ENCODE measurements at places on chromosomes 16 and 17. TPM values are rescaled to one million over a fixed set of nuclear protein-coding genes. Genes with fewer than 3 reads are reported as not detected.

DNA sequence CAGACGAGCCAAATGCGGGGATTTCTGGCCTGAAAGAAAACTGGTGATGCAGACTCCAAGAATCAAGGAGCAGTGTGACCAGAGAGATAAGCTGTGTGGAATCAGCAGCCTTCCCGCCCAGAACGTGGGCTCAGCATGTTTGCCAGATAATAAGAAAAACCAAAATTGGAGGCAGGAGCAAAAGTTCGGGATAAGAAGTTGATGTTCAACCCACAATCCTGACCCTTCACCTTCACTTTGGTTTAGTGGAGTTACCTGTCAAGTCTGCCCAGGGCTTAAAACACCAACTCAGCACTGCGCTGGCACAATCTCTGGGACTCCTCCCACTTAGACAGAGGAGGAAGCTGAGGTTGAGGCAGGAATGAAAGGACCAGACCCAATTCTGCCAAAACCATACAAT is 3.1 kb downstream of the SLC43A2 start:
- H3K27ac ChIP-seq = no peak overlapping the region
- H3K36me3 ChIP-seq = no peaks in the 10 kb centered on the region
- H3K4me3 ChIP-seq = no peak overlapping the region
- peaks cover 6% of the 10 kb centered on the region for H3K4me1 ChIP-seq
- no peak for DNase-seq

GRCh38 chr16:58118801-58119508 is 10.2 kb downstream of the CFAP20 start:
- peaks cover 23% of the 10 kb centered on the region for H3K4me1 ChIP-seq
- H3K27ac ChIP-seq = no peak overlapping the region
- peaks cover 5% of the 10 kb centered on the region for H3K36me3 ChIP-seq
- H3K4me3 ChIP-seq = no peak overlapping the region
- no peak for DNase-seq

DNA sequence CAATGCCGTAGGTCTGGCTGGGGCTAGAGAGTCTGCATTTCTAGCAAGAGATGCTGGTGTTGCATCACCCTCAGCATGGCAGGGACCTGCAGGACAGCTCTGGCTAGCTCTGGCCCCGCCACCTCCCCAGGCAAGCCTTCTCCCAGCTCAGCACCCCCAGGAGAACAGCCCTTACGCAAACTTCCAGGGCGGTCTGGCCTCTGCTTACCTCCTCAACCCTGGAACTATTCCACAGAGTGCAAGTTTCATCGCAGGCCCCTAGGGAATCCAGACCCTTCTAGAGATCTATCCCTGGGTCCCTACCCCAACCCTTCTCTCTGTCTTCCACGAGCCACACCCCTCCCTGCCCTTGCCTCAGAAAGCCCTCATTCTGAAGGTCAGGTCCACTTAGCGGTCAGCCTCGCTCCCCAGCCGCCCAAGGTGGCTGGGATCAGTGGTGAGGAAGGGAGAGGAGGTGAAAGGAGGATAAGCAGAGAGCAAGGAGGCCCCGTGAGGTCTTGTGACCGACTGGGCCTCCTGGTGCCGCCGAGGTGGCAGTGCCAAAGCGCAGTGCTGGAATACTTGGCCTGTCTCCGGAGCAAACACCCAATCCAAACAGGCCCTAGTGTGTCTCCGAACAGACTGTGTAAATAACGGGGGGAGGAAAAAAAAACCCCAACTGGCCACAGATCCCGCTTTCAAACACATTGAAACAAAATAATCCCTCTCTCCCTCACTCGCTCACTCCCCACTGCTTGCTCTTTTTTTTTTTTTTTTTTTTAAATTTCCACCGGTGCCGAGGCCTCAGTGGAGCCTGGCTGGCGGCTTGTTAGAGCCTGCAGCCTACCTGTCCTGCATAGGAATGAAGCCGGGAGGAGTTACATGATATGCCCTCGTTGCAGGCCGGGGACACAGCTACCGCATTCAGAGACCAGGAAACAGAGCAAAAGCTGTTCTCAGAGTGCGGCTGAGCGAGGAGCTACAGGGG is 380.9 kb downstream of the SOX9 start:
- no peak overlapping the region for H3K4me3 ChIP-seq
- DNase-seq = no peak
- H3K27ac ChIP-seq = no peak overlapping the region
- H3K27me3 ChIP-seq = no peaks in the 10 kb centered on the region

- H3K4me1 ChIP-seq = no peaks in the 10 kb centered on the region
- peak overlapping the region; percentile 81 for H3K27ac ChIP-seq
- H3K36me3 ChIP-seq = no peaks in the 10 kb centered on the region
- DNase-seq = peak; percentile 67
These were observed 500 bp downstream of the MAF start for GRCh38 chr16:79599837-79600637.

- no peak overlapping the region for H3K4me3 ChIP-seq
- H3K4me1 ChIP-seq = no peaks in the 10 kb centered on the region
- no peak overlapping the region for H3K27ac ChIP-seq
- no peak for DNase-seq
These were observed 19.9 kb upstream of the C16orf87 start for GRCh38 chr16:46850619-46851555.

The SSTR5 gene
- total RNA-seq = not detected

GRCh38 chr16:85686912-85687591 is 1.7 kb downstream of the GINS2 start:
- H3K27me3 ChIP-seq = peaks cover 6% of the 10 kb centered on the region
- H3K27ac ChIP-seq = no peak overlapping the region
- no peak for DNase-seq
- peaks cover 3% of the 10 kb centered on the region for H3K4me1 ChIP-seq
- no peak overlapping the region for H3K4me3 ChIP-seq

The PIRT gene
- total RNA-seq = not detected

The SDK2 gene
- under 0.01 TPM for total RNA-seq

GRCh38 chr16:72924537-72924926 is 123.4 kb downstream of the ZFHX3 start:
- H3K4me3 ChIP-seq = no peak overlapping the region
- no peaks in the 10 kb centered on the region for H3K36me3 ChIP-seq
- no peaks in the 10 kb centered on the region for H3K27me3 ChIP-seq
- no peak for DNase-seq

DNA sequence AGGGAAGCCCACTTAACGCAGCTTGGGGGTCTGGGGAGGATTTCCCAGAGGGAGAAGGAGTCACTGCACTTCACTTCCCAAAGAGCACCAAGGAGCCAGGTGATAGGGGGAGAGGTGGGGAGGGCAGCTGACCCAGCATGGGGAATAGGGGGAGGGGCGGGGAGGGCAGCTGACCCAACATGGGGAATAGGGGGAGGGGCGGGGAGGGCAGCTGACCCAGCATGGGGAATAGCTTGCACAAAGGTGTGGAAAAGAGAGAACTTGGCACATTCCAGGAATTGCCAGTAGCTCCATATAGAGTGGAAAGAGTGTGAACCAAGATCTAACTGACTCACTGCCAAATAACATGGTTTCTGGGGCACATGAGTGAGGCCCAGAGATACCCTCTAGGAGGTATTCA is 110.3 kb downstream of the CCT6B start:
- H3K4me3 ChIP-seq = no peak overlapping the region
- H3K27me3 ChIP-seq = no peaks in the 10 kb centered on the region
- H3K36me3 ChIP-seq = no peaks in the 10 kb centered on the region
- H3K27ac ChIP-seq = no peak overlapping the region
- no peak for DNase-seq

The C17orf113 gene
- 0.26 TPM for total RNA-seq

The NPIPB6 gene
- total RNA-seq = not detected

GRCh38 chr17:45914047-45914717 is 19.8 kb downstream of the MAPT start:
- no peak overlapping the region for H3K27ac ChIP-seq
- no peaks in the 10 kb centered on the region for H3K36me3 ChIP-seq
- no peak for DNase-seq
- H3K4me1 ChIP-seq = no peaks in the 10 kb centered on the region
- H3K27me3 ChIP-seq = no peaks in the 10 kb centered on the region

DNA sequence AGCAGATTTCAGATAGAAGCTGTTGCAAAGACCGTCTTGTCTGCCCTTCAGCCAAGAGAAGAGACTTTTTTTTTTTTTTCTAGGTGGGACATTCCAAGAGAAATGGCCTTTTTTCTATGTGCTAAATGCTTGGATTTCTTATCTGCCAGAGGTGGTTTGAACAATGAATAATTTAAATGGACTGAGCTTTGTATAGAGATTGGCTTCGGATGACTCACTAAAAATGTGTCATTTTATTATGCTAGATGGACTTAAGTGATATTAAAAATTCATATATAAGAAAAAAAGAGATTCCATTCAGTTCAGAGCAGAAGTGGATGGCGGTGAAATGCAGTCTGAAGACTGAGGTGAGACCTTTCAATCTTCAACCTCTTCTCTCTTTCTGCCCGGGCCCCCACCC is 58.4 kb downstream of the MEAK7 start:
- no peaks in the 10 kb centered on the region for H3K36me3 ChIP-seq
- no peak for DNase-seq
- no peak overlapping the region for H3K27ac ChIP-seq
- no peak overlapping the region for H3K4me3 ChIP-seq
- peaks cover 17% of the 10 kb centered on the region for H3K27me3 ChIP-seq
- no peaks in the 10 kb centered on the region for H3K4me1 ChIP-seq

Measured in fibroblast of lung (primary cell).